Right cardiac atrium (tissue), 5 donors: ENCODE measurements at places on chromosomes 7 and 10.
A peak's percentile ranks its signal among the peaks of the same experiment; 100 is the strongest.

- DNase-seq = no peak
These were observed 132.2 kb downstream of the BBS9 start for GRCh38 chr7:33261585-33261984.

DNA sequence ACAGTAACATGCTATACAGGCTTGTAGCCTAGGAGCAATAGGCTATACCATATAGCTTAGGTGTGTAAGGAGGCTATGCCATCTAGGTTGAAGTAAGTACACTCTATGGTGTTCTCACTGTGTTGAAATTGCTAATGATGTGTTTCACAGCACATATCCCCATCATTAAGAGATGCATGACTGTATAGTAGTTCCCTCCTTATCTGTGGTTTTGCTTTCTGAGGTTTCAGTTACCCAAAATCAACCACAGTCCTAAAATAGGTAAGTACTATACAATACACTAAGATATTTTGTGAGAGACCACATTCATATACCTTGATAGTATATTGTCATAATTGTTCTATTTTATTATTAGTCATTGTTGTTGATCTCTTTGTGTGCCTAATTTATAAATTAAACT lies 12.7 kb downstream of the FZD1 start:
- DNase-seq = no peak

DNA sequence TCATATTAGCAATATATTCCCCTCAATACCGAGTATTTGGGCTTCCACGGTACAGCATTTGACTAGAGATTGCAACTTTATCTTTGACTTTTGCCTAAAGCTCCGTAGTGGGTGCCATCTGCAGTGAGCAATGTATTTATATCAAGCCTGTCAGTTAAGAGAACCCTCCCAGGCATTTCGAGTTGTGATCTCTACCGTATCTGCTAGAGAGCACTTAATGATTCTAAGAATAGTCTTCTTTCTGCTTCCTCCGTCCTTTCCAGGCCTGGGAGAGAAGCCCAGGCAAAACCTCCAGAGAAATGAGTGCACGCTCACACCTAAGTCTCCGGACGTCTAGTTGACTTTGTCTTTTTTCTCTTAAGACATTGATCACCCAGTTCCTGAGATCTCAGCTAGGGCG lies 210.6 kb downstream of the KLF6 start:
- DNase-seq = no peak

DNA sequence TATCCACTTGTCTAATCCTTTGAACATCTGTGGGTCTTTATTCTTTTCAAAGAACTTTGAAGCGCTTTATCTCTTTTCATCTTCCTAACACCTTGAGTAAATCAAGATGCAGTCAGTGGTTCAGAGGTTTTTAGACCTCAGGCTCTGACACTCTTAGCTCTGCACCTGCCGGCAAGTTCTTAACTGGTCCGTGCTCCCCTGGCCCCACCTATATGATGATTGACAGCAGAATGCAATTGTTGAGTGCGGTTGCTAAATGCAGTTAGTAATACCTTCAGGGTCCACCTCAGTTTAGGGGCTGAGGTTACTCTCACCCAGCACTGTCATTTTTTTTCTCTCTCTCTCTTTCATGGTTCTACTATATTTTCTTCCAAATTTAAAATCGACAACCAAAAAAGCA lies 854.2 kb upstream of the AUTS2 start:
- no peak for DNase-seq

DNA sequence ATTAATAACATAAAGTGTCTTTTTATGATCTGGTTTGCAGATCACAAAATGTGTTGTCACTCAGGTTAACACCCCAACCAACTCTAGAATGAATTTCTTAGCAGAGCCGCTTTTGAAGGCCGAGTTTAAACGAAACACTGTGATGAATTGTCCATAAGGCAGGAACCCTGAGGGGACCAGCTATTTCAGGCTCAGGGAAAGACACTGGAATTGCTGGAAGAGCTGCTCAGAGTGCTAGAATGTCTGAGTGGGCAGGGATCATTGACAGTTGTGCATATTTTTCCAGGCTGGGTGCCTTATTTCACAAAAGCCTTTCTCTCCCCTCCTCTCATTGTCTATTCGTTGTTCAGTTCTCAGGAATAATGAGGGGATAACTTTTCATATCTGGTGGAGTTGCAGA lies 68.7 kb upstream of the PRKG1 start:
- no peak for DNase-seq

DNA sequence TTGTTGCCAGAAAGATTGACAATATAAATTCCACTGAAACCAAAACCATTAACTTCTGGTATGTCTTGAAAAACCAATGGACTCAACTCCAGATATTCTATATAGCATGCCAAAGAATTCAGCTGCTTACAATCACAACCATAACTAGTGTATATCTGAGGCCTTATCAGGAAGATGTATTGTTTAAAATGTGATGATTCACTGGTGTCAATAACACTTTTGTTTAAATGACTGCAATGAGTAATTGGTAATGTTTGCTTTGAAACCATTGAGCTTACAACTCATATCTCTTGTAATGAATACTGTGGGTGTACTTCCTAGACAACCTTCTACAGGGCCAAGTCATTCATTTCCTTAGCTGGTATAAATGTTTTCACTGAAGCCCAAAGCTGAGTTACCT lies 727.9 kb upstream of the KCND2 start:
- DNase-seq = no peak

DNA sequence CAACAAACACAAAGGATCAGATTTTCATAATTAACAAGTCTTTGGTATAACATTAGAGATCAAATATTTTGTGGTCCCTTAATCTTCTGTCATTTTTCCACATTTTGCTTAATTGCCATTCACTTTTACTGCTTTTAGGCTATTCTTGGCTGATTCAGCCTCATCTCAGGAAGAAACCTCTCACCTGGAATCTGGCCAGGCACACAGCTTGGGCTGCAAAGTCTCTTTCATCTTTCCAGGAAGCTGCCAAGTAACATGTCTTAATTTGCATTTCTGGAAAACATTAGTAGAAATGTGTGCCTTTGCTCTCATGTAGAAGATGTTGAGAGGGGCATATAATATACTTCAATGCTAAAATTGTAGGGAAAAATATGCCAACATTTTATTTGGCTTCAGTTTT lies 174.2 kb upstream of the STEAP4 start:
- no peak for DNase-seq

DNA sequence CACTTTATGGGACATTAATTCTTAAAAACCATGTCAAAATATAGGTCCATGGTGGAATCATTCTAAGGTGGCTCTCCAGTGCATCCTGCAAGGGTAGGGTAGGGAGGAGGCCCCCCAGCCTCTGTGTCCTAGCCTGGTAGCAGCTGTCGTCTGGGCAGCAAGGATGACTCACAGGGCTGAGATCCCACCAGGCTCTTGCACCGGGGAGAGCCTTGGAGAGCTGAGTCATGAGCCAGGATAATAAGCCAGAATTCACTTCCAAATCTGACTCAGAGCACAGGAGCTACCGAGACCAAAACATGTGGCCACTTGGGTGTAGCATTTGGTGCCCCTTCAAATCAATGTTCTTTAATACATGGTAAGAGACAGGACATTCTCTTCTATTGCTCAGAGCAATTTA lies 298.5 kb downstream of the NEBL start:
- peak; percentile 77 for DNase-seq

DNA sequence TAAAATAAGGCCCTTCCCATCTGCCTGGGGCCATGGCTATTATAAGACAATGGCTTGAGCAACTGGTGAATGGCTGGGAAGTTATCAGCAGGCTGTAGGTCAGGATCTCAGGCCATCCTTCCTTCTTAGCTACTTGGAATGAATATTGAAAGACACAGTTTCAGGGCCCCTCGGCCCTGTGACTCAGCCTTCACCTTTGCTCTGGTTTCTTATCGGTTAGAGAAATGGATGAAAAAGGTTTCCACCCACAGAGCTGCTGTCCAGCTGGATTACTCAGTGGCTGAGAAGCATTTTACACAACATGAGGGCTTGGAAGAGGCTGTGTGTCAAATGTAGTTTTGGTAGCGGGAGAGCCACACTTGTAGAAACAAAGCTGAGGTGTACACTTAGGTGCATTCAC lies 9.4 kb downstream of the ACSL5 start:
- DNase-seq = peak; percentile 55

DNA sequence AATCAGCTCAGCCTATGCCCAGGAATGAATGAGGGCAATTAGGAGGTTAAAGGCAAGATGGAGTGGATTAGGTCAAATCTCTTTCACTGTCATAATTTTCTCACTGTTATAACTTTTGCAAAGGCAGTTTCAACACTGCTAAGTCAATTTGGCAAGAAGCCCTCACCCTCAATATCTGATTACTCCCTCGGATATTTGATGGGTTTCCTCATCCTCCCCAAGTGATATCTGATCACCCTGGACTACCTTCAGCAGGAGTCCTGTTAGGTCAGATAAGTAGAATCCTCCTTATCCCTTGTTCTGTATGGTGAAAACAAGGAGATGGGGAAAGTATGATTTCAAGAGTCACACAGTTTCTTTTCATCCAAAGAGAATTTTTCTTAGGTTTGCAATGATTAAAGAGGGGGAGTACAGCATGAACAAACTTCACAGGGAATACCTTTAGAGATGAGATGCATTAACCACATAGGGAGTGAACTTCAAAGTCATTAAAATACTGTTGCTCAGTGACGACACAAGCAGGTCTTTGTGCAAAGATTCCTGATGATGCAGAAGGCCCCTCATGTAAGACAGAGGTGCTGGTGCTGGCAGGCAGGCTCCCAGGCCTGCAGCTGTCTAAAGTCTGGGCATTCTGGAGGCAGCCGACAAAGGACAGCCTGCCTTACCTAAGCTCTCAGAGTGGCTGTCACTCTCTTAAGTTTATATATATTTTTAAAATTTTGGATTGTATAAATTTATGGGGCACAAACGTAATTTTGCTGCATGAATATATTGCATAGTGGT lies 75.4 kb upstream of the POM121L12 start:
- DNase-seq = no peak

DNA sequence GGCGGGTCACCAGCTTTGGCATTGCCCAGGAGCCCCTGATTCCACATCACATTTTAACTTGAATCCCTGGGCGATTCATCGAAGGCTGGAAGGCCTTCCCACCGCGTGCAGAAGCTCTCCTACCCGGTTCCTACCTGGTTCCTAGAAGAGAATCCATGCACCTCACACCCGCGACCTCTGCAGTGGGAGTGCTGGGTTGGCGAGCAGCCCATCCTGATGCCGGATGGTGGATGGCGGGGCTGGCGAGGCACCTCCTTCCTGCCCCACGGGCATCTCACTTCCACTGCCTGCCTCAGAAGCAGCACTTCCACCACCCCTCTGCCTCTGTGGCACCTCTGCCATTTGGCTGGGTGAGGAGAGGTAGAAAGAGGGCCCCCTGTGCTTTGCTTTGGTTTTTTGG lies 32.0 kb downstream of the NUB1 start:
- DNase-seq = no peak

GRCh38 chr7:71465741-71466189 lies 333.8 kb downstream of the GALNT17 start:
- no peak for DNase-seq

DNA sequence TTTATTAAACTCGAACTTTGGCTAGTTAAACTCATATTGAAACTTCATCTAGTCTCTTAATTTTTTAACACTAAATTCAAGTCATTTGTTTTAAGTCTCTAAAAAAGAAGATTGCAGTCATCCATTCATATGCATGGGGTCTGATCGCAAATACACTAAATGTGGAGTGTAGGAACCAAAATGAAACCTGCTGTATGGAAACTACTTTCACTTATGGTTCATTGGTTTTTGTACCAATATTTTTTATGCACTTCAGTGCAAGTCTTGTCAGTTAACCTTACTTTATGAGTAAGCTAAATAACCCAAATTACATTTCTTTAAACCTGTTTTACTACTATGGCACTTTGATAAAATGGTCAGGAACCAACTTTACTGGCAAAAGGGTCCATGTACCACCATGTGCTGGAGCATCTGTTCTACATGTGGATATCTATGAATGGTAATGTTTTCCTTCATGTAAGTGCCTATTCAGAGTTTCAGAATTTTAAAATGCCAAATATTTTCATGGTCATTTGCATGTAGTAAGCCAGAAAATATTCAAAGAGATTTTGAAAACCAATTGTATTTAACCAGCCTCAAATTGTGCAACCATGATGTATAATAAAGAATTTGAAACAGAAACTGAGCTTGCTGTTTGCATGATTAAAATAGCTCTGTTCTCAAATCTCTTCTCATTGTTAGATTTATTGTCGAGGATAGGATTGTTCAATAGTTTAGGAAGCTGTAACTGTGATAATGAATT lies 7.6 kb upstream of the SUPV3L1 start:
- no peak for DNase-seq

GRCh38 chr10:75542084-75542483 lies 110.7 kb downstream of the LRMDA start:
- DNase-seq = no peak

DNA sequence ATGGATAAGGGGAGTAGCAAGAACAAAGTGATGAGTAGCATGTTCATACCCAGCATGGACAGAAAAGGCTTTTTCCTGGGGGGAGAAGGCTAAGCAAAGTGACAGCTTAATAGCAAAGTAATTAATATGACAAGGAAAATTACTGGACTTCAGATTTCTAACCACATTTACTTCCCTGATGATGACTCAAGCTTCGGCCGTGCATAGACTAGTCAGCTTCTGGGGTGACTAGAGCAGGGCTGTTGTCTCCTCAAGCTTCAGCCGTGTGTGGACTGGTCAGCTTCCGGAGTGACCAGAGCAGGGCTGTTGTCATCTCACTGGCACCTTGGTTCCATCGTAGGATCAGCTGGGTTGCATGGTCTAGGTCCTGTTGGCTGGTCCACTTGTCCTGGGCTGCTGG lies 2.1 kb upstream of the ZNF117 start:
- no peak for DNase-seq

- no peak for DNase-seq
These were observed 293.2 kb upstream of the NFE2L3 start for GRCh38 chr7:25858525-25859411.

- DNase-seq = no peak
These were observed 1259.7 kb downstream of the XPNPEP1 start for GRCh38 chr10:108663587-108663986.

DNA sequence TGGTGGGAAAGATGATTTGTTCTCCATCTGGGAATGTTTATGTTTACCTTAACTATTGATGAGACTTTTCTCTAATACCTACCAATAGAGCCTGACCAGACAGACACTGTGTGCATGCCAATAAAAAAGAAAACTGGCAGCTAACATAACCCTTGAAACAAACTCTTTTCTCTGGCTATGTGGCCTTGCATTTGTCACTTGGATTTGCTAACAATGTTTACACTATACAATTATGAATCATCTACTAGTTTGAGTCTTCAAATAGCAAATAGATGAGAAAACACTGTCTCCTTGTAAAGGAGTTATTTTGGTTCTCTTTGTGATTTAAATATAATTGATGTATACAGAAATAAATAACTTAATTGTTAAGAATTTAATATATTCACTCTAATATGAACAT lies 273.1 kb downstream of the SEMA3D start:
- DNase-seq = no peak

DNA sequence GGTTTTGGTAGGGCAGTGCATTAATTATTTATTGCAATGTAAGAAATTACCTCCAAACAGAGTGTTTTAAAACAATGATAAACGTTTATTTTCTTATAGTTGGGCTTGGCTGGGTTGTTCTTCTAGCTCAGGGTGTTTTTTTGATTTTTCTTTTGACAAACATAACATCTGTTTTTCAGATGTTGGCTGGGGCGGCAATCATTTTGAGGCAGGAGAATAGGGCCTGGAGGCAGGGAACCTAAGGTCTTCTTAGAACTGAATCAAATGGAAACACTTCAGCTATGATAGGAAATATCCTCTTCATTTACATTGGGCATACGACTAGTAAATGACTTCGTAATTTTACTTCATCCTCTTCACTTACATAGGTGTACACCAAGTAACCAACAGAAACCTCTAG lies 47.4 kb upstream of the NAMPT start:
- no peak for DNase-seq
